ENCODE measurements at places on chromosomes 1 and 21. TPM values are rescaled to one million over a fixed set of nuclear protein-coding genes. Genes with fewer than 3 reads are reported as not detected.

DNA sequence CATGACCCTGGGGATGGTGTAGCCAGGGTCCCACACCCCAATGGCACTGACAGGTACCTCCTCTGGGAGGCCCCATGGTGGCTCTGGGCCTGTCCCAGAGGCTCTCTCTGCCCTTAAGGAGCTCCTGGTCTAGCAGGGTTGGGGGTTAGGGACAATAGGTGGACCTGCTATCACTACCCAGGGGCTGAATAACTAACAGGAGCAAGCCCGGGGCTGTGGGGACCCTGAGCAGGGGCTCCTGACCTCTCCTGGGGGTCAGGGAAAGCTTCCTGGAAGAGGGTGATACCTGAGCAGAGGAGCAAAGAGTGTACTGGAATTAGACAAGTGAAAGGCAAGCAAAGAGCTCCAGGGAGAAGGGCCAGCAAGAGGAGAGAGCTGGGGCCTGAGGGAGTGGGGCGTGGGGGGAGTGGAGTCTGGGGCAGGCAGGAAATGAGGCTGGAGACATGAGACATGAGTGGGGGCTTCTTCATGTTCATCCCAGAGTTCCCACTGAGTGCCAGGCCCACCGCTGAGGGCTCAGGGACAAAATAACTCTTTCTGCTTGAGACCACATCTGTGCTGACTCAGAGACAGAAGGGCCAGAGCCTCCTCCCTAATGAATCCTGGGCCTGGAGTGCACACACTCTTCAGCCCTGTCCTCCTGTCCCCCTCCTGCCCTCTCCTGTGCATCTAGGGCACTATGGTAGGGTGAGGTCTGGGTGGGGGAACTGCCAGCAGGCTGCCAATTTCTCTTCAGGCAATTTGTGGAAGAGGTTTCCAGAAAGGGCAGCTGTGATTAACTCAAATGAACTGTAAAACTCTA is 517.6 kb downstream of the PTPRU start:
- no peak for DNase-seq

GRCh38 chr1:165539306-165539705 is 4.5 kb upstream of the LRRC52 start:
- DNase-seq = peak; percentile 10

DNA sequence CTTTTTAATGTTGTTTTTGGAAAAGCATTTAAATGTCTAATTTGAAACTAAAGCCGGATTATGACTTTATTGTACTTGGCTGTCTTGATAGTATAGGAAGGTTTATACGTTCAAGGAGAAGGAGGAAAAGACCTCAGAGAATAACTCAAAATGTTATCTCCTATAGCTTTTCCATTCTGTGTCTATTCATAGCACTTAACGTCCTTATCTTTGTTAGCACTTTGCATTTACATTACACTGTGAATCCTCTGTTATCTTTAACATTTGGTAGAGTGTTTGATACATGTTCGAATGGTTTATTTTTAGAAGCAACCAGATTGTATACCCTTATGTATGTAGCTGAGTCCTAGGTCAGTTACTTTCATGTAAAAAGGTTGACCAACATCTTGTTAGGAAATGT is 50.8 kb upstream of the PODN start:
- no peak for DNase-seq

DNA sequence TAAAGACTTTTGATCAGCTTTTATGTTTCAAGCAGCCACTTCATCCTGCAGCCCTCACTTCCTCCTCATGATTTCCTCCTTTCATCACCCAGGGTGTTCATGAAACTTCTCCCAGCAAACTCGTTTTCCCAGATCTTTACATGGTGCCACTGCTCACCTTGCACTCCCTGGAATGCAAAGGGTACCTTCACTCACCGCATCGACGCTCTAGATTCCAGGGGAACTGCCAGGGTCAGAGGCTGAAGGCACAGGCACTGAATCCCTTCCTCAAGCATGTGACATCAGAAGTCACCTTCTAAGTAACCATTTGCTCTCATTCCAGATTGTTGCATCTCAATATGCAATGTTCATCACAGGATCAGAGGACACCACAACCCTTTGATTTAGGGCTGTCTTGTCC is 82.8 kb downstream of the PRKAB2 start:
- DNase-seq = no peak

DNA sequence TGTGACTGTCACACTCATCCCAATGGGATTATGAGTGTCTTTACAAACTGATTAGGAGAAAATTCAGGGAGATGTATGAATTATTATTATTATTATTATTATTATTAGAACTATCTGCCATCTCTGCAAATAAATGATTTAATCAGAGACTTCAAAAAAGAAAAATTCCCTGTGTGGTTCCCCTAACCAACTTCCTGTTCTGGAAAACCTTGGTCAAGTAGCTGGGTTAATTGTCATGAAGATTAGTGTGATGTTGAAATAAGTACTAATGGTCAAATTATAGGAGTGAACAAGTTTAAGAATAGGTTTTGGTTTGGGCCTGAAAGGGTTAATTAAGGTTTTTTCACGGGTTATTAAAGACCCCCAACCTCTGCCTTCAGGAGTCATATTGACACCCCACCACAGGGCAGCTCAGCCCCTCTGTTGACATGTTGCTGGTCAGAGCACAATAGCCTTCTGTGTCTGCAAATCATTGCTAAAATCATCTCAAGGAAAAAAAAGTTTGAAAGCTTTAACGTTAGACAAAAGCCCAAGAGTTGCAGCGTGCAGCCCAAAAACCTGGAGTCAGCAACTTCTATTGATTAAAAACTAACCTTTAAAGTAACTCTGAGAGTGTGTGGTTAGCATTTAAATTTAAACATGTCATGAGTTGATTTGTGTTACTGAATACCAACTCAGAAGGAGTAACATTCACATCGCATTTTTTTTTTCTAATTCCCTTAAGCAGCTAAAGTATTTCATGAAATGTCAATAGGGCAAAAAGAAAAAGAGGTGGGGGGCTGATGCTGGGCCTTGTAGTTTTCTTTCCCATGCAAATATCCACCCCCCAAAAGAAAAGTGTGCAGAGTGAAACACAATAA is 272.5 kb downstream of the TM2D1 start:
- DNase-seq = peak; percentile 58

DNA sequence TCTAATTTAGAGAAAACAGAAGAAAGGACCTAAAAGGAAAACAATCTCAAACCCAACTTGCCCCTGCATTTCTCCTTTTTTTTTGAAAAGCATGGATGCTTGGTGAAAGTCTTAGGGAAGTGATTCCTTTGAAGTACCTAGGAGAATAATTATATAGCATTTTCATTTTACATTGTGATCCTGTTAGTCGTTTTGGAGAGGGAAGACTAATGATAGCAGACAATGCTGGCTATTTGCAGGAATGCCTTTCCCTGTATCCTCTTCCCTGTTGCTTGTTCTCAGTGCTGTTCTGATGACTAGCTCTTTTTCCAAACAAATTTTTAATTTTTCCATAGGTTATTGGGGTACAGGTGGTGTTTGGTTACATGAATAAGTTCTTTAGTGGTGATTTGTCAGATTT is 53.9 kb downstream of the LAMC1 start:
- DNase-seq = no peak

DNA sequence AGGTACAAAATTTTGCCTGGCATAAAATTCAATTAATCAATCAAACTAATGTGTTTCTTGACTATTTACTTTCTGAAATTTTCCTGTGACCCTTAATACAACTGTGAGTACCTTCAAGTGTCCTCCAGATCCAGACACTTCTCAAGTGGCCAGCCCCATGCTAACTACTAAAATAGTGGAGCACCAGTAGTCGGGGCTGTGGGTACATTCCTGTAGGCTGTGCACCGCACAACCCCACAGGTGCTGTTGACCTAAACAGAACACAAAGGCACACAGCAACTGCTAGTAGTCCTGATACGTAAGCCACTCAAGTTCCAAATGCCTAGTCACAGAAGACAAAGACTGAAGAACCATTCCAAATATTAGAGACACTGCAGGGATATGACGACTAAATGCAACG is 36.6 kb downstream of the TMEM50B start:
- DNase-seq = no peak

DNA sequence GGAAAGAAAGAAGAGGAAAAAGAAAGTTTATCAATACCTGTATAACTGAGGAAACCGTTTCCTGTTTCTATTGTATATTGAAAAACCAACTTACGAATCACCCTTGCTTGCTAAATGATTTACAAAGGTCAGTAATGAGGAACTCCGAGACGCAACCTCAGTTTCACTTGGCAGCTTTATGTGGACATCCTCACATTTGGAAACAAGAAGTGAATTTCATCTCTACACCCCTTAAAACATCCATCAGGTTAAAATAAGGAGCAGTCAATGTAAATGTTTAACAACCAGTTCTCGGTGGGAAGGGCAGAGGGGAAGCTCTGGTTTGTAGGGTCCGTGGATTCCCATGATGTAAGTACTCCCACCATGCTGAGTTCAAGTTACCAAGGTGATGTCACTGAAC is 481.7 kb upstream of the RUNX1 start:
- DNase-seq = no peak

DNA sequence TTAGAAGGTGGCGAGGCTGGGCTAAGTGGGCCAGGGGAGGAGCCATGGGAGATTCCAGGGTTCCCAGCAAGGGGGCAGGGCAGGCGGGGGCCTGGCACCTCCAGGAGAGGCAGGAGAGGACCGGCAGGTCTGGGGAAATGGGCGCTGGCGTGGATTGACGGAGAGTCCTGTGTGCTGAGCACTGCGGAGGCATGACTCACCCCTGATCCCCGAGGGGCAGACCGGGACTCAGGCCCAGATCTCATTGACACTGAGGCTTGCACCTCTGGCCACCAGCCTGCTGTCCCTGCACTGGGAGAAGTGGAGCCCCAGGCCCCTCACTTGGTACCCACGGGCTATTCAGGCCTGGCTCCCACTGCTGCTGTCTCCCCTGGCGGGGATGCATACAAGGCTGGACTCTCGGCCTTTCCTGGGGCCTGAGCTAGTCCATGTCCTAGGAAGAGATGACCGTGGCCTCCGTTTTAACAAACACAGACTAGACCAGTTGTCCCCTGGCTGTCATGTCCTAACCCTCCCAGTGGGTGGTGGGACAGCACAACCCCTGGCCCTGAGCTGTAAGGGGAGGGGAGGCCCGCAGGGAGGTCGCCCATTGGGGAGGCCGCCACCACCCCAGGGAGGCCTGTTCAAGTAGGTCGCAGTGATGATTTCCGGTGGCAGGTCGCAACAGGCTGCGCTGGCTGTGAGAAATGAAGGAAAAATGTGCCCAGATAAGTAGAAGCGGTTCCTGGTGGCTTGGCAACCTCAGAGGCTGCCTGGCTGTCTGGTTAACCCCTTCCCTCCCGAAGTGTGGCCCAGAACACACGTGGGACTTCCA is 39.7 kb downstream of the RIPK4 start:
- peak; percentile 24 for DNase-seq

DNA sequence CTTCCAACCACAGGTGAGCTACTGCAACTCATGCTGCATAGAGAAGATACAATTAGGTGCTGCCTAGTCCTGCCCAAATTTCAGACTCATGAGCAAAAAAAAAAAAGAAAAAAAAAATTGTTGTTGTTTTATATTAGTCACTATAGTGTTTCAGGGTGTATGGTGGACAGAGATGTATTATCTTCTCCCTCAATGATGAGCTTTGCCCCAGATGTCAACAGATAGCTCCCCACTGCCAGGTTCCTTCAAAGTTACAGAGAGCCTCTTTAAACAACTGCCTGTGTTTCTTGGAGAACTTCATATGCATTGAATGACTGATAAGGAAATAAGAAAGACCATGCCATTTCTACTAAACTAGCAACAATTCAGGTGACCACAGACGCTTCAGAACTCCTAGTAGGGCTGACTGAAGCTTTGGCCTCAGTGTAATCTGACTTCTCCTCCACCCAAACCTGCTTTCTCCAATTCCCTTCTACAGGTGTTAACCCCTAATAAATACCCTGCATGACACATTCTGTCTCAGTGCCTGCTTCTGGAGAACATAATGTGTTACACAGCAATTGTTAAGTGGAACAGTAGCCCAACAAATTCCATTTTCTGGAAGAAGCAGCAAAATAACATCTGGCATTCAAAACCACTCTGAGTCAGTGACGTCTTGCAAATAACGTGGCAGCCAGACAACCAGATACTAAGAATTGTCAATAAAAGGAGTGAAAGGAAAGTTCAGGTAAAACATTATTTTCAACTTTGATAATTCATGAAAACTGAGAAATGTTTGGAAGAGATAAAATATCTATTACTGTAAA is 147.7 kb downstream of the CDC42BPA start:
- peak; percentile 62 for DNase-seq

- DNase-seq = peak; percentile 20
Observed at GRCh38 chr1:196608390-196609369, at the start of gene KCNT2. Gene KCNT2 (minus strand): TSS chr1:196608440. CDS start chr1:196608309, 131 bp downstream.

DNA sequence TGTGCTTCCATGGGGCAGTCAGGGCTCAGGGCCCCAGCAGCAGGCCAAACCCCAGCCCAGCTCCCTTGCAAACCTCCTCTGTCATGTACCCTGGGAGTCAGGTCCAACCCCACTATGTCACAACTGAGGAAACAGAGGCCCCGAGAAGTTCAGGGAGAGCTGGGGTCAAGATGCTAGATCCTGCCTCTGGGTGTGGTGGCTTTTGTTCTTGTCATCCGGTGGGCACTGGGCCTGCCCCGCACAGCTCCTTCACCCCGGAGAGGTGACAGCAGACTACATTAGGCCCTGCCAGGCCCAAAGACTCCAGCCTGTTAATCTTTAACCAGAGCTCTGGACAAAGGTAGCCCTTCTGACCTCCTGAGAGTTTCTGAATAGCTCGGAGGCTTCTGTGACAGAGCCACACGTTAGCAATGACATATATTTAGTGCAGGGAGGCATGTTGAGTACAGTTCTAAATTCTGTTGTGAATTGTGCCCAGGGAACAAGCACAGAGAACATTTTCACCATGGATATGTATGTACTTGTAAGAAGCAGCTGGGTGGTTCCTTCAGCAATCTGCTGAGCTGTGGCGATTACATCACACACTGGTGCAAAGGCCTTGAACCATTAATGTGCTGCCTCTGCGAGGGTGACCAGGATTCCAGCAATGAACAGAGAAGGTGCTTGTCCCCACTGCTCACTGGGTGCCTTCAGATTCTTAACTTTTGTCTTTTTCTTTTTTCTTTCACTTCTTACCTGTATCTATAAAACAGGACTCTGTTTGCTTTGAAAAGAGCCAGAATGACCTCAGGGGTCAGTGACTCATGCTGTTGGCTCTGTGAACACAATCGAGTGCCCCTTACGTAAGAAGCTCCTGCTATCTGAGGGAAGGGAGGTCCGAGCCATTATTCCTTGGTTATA is 102.8 kb downstream of the RHOU start:
- DNase-seq = peak; percentile 97

- DNase-seq = no peak
Observed at GRCh38 chr21:43919283-43919682, 54.3 kb downstream of the AGPAT3 start.

GRCh38 chr1:30513396-30514136 is 209.8 kb downstream of the MATN1 start:
- DNase-seq = no peak

GRCh38 chr1:39344394-39345154 is 140.1 kb downstream of the MACF1 start:
- no peak for DNase-seq

AGBL4 gene
- total RNA-seq = not detected

HPDL gene
- total RNA-seq = 1.3 TPM

PBX1 gene
- 67.4 TPM for total RNA-seq

SPATC1L gene
- total RNA-seq = 9.5 TPM

TAS1R1 gene
- under 0.01 TPM for total RNA-seq

GNG12 gene
- total RNA-seq = 201 TPM

HAO2 gene
- total RNA-seq = not detected

FAM3B gene
- total RNA-seq = not detected

DPT gene
- 1.7 TPM for total RNA-seq

TESK2 gene
- total RNA-seq = 1.6 TPM
